Bone marrow (tissue), 2 donors: ENCODE measurements at places on chromosomes 5 and 9.
A peak's percentile ranks its signal among the peaks of the same experiment; 100 is the strongest.

DNA sequence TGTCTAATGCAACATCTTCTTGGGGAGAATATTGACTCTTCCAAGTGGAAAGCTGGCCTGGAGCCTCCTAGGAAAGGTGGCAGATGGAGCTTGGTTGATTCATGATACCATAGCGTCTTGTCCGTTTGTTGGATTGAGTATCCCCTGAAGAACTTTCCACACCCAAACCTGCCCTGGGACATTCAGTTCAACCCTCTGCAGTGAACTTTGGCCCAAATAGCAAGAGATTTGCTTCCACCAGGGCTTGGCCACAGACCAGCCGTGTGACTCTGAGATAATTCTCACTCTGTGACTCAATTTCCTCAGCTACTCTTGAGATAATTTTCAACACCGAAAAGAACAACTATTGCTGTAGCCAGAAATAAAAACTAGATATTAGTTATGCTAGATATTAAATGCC is 108.0 kb upstream of the RAD23B start:
- no peak for DNase-seq

- no peak for DNase-seq
These were observed 998 bp downstream of the SLC23A1 start for GRCh38 chr5:139381837-139382761.

DNA sequence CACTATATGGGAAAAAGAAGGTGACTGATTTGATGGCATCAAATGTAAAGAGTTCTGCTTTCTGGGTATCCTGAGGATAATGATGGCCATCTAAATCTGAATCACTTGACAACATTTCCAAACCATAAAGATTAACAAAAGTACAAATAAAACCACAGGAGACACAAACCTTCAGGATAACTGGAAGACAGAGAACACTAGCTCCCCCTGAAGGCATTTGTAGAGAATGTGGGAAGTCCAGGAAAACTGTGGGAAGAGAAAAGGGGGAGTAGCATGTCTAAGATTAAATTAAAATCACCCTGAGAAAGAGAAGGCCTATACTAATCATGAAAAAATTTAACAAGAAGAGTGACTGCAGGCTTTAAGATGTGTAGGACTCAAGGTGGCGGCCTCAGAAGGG is 116.2 kb downstream of the PRELID2 start:
- no peak for DNase-seq

GRCh38 chr5:21791304-21791703 is 1061.8 kb downstream of the CDH12 start:
- DNase-seq: no peak

DNA sequence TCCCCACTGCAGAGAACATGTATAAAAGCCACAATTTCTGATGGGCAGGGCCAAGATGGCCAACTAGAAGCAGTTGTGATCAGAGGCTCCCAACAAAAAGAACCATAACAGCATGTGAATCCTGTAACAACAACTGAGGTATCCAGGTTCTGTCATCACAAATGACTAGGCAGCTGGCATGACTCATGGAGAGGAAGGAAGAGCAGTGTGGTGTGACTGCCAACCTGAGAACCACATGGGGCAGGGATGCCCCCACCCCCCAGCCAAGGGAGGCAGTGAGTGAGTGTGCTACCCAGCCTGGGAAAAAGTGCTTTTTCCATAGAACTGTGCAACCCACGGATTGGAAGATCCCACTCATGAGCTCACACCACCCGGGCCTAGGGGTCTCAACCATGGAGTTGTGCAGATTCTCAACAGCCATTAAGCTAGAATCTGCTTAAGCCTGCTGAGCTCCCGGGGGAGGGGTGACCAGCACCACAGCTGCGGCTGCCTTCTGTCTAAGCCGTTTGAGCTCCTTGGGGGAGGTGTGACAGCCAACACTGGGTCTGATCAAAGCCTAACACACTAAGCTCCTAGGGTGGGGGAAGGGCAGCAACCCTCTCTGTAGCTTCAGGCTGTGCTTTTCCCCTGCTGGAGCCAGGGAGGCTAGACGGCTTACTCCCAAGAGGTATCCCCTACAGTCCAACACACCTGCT is 80.1 kb upstream of the DMAC1 start:
- DNase-seq: no peak

DNA sequence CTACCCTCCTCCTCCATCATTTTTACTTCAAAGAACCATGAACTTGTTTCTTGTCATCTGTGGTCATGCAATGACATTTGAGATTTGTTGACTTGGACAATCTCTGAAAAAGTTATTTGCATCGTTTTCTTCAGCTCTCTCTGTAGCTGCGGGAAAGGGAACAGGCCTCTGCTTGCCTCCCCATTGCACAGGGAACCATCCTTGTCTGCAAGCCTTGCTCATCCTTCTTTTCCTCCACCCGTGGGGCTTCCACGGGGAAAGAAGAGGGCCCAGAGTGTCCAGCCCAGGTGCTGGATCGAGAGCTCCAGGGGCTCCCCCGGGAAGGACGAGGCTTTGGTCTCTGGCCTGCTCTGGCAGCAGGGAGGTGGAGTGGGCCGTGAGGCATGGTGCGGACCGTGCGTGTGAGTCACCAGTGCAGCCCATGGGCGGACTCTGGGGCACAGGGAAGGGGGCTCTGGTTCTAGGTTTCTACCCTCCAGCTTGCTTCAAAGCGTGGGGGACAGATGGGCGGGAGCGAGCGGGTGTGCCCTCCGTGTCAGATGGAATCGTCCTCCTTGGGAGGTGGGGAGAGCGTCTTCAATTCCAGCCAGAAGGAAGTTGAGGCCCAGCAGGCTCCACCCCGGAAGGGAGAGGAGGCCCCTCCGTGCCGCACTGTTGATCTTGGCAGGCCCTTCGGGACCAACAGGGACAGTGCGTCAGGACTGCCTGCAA is 6.0 kb upstream of the IRX4 start:
- DNase-seq: no peak

- DNase-seq: no peak
These were observed 65.4 kb upstream of the LMX1B start for GRCh38 chr9:126548312-126548711.

DNA sequence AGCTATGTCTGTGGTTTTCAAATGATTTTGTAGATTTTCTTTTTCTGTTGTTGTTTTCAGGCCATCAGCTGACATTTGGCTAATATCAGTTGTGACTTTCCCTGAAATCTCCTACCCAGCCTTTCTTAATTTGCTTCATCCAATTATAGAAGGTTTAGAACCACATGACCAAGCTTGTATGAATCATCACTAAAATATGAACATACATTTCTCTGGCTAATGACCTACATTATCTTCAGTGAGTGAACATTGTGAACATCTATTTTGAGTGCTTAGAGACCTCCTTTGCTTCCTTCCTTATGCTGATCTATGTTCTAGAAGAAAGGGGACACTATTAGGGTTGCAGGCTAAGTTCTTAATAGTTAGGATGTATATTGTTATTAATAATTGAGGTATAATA is 532.5 kb downstream of the RAB3C start:
- DNase-seq: no peak

- DNase-seq: no peak
These were observed 84.5 kb downstream of the TTLL11 start for GRCh38 chr9:122008559-122008958.

- no peak for DNase-seq
These were observed 670 bp upstream of the FBP1 start for GRCh38 chr9:94639999-94640376.

- DNase-seq: no peak
These were observed 7.6 kb downstream of the DRD1 start for GRCh38 chr5:175436359-175436758.

- no peak for DNase-seq
These were observed 446.2 kb downstream of the PLK2 start for GRCh38 chr5:58013542-58014258.

GRCh38 chr9:96686638-96687335 is 31.7 kb upstream of the PRXL2C start:
- DNase-seq: no peak

DNA sequence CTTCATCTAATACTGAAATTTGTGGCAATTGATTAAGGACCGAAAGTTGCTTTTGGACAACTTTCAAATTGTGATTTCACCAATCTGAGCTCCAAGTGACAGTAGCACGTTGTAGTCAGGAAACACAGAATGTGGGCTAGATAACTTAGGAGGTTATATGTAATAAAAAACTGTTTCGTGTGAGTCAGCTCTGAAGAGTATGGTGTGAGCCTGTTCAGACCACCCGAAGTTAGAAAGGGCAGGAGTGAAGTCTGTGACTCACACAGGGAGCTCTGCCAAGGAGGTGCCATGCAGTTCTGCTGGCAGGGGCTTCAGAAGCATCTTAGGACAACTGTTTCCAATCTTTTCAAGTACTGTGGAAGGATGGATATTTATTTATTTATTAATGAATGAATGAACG is 16.4 kb upstream of the ZBTB34 start:
- DNase-seq: peak; percentile 80

DNA sequence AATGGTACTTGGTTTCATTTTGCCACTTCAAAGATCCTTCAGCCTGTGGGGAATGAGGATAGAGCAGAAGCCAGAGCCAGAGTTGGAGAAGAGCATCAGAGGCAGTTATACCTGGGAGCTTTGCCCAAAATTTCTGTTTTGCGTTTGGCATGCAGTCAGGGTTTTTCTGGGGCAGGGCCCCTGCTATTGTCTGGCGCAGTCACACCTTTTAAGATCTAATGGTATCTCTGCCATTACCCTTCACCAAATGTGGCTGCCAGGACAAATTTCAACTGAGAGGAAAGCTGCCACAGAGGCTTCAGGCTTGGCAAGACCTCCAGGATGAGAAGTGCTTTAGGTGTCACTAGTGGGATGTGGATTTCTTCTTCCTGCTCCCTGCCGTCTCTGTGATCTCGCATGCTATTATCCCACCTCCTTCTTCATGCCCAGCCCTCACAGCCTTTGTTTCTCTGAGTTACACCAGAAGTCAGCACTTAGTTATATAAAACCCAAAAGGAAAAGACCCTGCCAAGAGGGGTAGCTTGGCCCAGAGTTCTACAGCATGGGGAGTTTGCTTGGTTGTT is 357.0 kb downstream of the TLE4 start:
- DNase-seq: no peak

GRCh38 chr9:27361492-27361891 is 64.5 kb upstream of the EQTN start:
- DNase-seq: no peak
